ENCODE measurements at places on chromosomes 6 and 20.
A peak's percentile ranks its signal among the peaks of the same experiment; 100 is the strongest.

GRCh38 chr6:130775411-130776012, 51.7 kb upstream of the SMLR1 start:
- DNase-seq = no peak

- DNase-seq = peak; percentile 28
Observed at GRCh38 chr6:135145063-135145800, 35.9 kb upstream of the MYB start.

DNA sequence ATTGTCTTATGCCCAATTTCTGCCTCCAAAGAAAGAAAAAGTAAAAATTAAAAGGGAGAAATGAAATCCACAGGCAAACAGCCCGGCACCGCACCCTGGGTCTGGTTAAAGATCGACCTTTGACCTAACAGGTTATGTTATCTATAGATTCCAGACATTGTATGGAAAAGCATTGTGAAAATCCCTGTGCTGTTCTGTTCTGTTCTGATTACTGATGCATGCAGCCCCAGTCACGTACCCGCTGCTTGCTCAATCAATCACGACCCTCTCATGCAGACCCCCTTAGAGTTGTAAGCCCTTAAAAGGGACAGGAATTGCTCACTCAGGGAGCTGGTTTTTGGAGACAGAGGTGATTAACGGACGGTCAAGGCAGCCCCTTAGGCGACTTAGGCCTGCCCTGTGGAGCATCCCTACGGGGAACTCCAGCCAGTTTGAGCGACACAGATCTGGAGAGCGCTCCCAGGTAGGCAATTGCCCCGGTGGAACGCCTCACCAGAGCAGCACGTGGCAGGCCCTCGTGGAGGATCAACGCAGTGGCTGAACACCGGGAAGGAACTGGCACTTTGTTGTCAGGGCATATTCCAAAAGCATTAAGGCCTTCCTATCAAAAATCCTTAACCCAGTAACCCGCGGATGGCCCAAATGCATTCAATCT, 12.0 kb upstream of the HFE start:
- no peak for DNase-seq

- DNase-seq = no peak
Observed at GRCh38 chr6:51049288-51049982, 230.8 kb downstream of the TFAP2B start.

DNA sequence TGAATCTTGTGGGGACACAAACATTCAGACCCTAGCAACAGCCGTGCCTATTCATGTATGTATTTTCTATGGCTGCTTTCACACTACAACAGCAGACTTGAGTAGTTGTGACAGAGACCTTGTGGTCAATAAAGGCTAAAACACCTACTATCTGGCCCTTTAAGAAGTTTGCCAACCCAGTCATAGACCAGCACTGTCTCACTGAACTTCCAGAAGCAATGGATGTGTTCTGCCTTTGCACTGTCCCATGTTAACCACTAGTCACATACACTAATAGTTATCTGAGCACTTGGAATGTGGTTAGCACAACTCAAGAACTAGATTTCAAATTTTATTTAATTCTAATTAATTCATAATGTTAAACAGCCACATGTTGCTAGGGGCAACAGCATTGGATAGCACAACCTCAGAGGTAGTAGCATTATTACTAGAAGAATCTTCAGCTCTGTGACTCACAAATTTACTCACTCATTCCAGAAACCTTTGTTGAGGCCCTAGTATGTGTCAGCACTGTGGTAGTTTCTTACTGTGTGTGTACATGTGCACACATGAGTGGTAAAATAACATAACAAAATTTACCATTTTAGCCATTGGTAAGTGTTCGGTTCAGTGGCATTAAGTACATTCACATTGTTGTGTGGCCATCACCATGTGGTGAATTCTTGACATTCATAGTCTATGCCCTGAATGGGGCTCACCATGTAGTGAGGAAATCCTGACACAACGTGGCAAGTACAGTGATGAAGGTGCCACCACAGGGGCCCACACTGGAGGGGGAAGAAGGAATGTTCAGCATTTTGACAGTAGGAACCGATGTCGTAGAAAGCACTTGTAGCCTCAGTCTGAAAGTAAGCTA, 107.3 kb downstream of the CEP57L1 start:
- no peak for DNase-seq

DNA sequence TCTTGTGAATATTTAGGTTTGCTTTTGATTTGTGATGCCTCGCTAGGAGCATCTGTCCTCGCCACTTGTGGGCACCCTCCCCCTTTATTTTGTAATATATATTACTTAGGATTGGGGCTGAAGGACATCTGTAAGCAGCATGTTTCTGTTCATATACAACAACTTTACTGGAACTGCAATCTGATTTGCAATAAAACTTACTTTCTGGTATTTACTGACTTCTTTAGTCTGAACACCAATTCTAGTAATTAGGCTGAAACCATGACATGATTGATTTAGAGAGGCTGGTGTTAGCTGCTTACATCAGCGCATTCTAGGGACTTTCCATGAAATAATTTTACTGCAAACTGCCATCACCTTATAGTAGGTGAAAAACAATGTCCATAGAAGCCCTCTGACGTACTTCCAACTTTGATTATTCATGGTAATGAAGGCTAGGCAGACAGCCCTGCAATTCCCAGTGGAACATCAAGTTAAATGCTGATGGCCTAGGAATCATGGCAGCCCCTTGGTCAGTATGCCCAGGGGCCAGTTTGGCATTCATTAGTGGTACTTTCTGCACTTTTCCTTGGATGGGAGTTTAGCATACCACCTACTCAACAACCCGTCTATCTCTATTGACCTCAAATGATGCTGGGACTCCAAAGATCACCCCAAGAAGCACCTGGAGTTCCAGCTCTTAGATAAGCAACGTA, 132.9 kb upstream of the MCHR2 start:
- DNase-seq = no peak

GRCh38 chr6:77019081-77019480, 444.2 kb downstream of the HTR1B start:
- no peak for DNase-seq

DNA sequence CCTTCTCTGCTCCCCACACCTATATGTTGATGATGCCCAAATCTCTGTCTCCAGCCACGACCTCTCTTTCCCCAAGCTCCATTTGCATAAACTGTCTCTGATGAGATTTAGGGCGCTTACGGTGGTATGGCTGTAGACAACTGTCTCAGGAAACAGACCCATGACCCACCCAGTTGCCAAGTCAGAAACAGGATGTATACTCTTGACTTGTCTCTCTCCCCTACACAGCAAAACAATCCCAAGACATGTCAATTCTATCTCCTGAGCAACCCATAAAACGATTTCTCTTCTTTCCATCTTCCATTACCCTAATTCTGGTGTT, 13.9 kb downstream of the GNL1 start:
- peak; percentile 59 for DNase-seq

DNA sequence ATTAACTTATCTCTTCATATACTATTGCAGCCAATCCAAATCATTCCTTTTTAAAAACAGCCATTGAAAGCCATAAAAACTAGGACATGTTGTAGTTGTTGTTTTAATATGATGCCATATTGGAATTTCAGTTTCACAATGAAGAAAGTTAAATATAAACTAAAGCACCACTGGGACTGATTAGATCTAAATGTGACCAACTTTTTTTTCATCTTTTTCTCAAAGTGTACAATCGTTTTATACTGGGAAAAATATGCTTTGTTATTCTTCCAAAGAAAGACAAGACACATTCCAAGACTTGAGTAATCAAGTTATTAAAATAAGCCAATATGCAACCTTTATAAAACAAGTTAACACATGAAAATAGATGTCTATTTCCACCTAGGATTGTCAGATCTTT, 68.5 kb downstream of the THEMIS start:
- DNase-seq = no peak

DNA sequence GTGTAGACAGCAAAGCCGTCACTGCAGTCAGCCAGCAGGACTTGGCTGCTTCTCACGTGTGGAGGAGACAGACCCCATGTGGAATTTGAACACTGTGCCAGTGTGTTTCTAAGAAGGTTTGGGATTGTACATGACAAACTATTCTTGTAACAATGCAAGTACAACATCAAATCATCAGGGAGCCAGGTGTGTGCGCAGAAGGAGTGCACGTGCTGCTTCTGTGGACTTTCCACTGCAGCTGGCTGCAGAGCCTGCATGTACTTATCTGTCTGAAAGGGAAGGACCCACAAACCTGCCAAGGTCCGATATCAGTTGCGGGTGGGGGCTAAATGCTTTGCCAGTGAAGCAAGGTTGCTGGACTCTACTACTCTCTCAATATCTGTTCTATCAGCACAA, 211.6 kb downstream of the WDR27 start:
- DNase-seq = no peak

DNA sequence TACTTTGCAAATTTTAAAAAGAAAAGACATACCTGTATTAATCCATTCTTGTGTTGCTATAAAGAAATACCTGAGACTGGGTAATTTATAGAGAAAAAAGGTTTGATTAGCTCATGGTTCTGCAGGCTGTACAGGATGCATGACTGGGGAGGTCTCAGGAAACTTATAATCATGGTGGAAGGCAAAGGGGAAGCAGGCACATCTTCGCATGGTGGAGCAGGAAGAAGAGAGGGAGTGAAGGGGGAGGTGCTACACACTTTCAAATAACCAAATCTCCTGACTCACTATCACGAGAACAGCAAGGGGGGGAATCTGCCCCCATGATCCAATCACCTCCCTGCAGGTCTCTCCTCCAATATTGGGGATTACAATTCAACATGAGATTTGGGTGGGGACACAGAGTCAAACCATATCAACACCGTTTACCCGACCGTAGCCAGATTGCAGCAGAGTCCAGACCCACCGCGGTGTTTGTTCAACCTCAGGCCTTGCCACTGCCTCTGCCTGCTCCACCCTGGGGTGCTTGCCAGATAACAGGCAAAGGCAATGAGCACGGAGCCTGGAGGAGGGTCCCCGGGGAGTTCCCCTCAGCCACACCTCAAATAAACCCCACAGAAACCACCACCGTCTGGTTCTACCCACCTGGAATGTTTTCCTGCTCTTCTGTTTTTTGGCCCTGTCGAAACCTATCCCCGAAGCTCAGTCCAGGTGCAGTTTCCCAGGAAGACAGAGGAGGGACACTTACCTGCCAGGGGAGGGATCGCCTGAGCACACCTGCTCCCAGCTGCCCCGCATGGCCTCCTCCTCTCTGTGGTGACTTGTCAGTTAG, 142.2 kb upstream of the AFDN start:
- DNase-seq = no peak

DNA sequence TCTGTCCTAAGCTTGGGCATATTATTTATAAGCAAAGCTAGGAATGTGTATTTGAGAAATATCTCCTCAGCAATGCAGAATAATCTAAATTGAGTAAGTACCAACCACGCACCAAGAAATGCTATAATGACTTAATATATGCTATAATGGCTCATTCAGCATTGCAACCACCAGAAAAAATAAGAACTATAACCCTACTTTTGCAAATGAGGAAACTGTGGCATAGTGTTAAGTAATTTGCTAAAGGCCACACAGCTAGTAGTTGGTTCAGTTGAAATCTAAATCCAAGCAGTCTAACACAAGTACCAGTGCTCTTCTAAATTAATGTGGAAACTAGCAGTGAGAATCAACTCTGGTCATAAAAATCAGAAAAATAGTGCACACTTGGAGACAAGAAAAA, 35.7 kb downstream of the HBS1L start:
- DNase-seq = no peak

DNA sequence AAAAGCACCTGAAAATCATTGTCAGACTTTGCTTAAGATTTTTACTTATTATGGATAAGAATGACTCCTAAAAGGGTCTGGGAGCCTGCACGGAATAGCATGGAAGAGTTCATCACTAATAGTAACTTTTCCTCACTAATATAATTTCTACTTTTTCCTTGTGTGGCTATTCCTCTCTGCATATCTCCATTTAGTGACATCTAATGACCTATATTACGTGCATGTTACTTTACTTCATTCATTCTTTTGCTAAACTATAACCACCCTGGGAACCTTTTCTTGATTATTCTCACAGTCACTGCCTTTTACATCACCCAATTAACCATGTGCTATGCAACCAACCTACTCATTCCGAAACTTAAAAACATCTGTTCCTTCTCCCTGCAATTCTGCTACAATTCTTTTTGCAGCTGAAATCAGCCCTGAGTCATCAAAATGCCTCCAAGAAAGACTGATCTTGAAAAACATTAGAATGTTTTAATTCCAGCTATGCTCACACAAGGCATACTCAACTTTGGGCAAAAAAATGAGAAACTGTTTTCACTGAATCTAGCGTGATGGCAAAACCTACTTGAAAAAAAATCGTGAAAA, 313.3 kb downstream of the RNGTT start:
- DNase-seq = no peak

DNA sequence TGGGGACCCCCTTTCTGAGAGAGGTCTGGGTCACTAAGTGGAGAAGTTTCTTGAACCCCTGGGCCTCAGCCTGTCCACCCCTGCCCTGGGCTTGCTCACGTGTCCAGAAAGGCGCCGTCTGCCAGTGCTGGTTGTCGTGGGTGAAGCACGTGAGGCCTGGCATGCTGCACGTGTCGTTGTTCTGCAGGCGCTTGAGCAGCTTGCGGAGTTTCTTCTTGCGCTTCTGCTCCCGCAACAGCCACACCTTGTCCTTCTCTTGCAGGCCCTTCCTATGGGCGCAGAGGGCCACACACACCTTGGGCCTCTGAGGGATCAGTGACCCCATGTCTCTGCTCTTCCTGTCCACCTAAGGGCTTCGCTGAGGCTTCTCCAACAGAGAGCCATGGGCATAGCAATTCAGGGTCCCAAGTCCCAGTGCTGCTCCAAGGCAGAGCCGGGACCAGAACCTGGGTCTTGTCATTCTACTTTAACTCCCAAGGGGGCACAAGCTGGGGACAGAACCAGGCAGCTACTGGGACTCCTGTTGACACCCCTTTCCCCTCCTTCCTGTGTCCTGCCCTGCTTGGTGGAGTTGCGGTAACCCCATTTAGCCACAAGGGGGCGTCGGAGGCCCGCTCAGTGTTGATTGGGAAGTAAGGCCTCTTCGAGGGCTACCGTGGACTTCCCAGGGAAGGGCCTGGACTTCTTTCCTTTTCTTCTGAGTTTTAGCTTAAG, 121.8 kb downstream of the SULF2 start:
- DNase-seq = peak; percentile 84

- no peak for DNase-seq
Observed at GRCh38 chr20:432208-432607, 24.1 kb downstream of the RBCK1 start.

Data from activated naive CD4-positive, alpha-beta T cell treated with anti-CD3 and anti-CD28 coated beads, Interleukin-2, amount 10 ng/mL, durations not matched to agents 7 days and 5 days (primary cell).